ENCODE measurements at places on chromosomes 2 and 18. TPM values are rescaled to one million over a fixed set of nuclear protein-coding genes. Genes with fewer than 3 reads are reported as not detected.

DNA sequence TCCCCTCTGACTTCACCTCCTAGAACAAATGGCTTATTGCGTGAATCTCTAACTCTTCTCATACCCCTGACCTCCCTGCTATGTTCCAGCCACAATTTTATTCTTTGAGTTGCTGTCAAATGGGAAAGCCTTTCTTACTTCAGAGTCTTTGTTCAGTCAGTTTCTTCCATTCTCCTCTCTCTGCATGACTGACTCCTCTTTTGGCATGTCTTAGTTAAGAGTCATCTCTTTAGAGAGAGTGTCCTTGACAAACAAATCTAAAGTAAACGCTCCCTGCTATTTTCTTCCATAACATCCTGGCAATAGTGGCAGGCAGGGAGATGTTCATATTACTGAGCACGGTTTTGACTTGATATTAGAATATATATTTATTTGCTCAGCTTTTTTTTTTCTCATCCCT lies 170.7 kb upstream of the ERBB4 start:
- H3K27me3 ChIP-seq, result peaks cover 2% of the 10 kb centered on the region
- H3K36me3 ChIP-seq, result no peaks in the 10 kb centered on the region
- no peaks in the 10 kb centered on the region for H3K4me1 ChIP-seq
- DNase-seq, result no peak

The DNER gene
- total RNA-seq, result not detected

- no peaks in the 10 kb centered on the region for H3K36me3 ChIP-seq
- H3K27me3 ChIP-seq, result peaks cover 6% of the 10 kb centered on the region
- no peak for DNase-seq
- H3K4me3 ChIP-seq, result no peak overlapping the region
- no peak overlapping the region for H3K27ac ChIP-seq
Observed at GRCh38 chr18:24763765-24764513, 303.5 kb downstream of the HRH4 start.

DNA sequence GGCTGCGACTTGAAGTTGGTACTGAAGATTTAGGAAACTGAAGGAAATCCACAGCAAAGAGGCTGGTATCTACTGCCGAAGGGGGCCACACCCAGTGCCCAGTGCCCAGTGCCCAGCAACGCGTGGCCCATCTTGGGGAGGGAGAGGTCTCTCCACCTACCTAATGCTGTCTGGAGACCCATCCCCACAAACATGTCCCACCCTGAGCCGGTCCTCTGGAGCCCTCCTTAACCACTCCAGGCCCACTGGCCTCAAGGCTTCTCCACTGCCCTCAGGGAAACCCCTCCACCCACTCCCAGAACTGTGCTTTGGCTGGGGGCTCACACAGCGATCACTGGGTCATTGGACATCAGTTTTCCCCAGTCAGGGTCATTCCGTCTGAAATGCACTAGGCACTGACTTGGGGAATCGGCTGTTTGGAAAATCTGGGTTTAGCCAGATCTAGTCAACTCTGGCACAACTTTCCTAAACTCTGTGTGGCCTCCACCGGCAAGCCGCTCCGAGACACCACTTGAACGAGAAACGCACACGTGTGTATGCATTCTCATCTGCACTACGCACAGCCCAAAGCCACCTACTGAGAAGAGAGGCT lies 20.1 kb downstream of the GPR55 start:
- peaks cover 81% of the 10 kb centered on the region for H3K4me1 ChIP-seq
- peak overlapping the region; percentile 73 for H3K4me3 ChIP-seq
- DNase-seq, result no peak
- H3K27ac ChIP-seq, result peak overlapping the region; percentile 75
- no peaks in the 10 kb centered on the region for H3K27me3 ChIP-seq

The NEB gene
- 0.18 TPM for total RNA-seq

DNA sequence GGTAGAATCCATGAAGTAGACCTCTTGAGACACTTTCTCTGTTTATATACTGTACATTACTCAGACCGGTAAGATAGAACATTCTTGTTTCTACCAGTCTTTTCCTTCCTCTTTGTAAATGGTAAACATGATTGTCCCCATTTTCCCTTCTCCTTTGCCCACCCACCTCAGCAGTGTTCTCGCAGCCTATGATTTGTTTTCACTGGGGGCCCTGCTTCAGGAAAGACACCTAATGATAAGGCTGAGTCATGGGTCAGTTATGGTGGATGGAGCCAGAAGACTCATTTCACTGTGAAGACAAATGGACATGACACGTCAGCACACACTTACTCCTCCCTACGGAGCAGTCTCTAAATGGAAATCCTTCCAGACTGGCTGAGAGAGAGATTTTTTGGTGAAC lies 23.7 kb downstream of the CENPO start:
- no peak for DNase-seq
- H3K4me3 ChIP-seq, result no peak overlapping the region
- H3K4me1 ChIP-seq, result no peaks in the 10 kb centered on the region
- H3K27ac ChIP-seq, result no peak overlapping the region
- H3K36me3 ChIP-seq, result peaks cover 67% of the 10 kb centered on the region
- H3K27me3 ChIP-seq, result no peaks in the 10 kb centered on the region

DNA sequence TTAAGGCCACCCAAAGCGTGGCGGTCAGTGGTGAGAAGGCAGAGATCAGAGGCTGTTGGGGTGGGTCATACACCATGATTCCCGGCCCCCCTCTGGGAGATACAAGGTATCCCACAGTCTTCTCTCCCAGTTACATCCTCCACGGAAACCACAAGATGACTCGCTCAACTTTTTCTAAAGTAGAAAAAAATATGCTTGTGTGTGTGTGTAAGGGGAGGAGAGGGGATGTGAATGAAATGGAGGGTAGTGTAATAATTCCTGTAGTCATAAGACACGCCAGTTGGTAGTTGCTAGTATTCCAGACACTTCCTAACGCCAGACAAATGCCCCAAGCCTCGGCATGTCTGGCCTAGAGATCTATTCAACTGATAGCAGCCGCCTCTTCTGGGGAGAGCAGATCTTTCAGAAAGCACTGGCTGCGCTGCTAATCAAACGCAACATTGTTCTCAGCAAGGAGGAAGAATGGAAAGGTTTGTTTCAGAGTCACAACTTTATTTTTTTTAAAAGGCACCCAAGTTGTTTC lies 143.5 kb downstream of the TGIF1 start:
- H3K4me1 ChIP-seq, result peaks cover 48% of the 10 kb centered on the region
- H3K36me3 ChIP-seq, result peaks cover 18% of the 10 kb centered on the region
- no peaks in the 10 kb centered on the region for H3K27me3 ChIP-seq
- H3K27ac ChIP-seq, result peak overlapping the region; percentile 95
- no peak for DNase-seq

DNA sequence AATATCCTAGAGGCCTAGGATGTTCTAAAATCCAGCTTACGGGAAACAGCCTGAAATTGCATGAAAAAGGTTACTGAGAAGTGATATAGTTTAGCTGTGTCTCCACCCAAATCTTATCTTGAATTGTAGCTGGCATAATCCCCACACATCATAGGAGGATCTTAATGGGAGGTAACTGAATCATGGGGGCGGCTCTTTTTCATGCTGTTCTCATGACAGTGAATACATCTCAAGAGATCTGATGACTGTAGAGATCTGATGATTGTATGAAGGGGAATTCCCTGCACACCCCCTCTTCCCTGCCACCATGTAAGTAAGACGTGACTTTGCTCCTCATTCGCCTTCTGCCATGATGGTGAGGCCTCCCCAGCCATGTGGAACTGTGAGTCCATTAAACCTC lies 385.6 kb upstream of the ID2 start:
- peaks cover 4% of the 10 kb centered on the region for H3K27me3 ChIP-seq
- peak overlapping the region; percentile 22 for H3K27ac ChIP-seq
- H3K4me1 ChIP-seq, result peaks cover 26% of the 10 kb centered on the region
- H3K36me3 ChIP-seq, result peaks cover 2% of the 10 kb centered on the region

DNA sequence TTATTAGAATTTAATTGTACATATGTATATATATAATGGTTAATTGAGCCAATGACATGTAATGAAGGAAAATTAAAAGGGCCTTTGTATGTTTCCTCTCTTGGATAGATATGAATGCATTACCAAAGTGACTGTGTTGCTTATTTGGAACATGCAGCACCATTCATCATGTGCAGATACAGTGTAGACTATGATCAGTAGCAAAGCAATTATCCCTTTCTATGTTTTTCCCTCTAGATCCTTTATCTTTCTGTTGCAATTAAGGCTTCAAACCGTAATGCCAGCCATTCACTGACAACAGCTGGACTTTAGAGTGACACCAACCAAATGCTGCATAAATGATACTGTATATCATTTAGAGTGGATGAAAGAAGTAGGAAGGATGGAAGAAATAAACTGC lies 565.2 kb downstream of the NRXN1 start:
- H3K27ac ChIP-seq, result no peak overlapping the region
- no peaks in the 10 kb centered on the region for H3K27me3 ChIP-seq
- H3K36me3 ChIP-seq, result no peaks in the 10 kb centered on the region
- H3K4me3 ChIP-seq, result no peak overlapping the region

DNA sequence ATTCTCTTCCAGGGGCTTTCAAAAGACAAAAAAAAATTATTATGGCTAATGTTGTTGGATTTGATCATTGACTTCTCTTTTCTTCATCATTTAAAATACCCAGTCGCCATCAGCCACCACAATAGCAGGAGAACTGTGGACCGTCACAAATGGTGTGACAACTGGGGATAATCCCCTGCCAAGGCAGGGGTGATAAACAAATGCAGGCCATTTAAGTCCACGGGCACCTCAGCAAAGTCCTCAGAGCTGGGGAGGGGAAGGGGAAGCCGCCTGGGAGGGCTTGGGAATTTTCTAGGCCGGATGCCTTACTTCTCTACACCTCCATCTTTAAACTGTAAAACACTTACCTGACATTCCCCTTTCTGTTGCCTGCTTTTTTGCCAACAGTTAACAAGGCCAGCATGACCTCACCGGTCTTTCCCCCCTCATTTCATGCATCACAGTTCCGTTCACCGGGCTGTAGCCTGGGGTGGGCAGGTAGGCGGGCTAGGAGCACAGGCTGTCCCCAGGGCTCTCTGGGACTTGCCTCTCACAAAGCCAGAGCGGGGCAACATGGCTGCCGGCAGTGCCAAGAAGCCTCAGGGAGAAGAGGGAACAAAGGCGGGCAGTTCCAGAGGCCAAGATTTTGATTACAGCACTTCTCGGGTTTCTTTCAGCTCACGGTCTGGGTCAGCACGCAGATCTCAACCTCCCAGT lies 820.4 kb downstream of the BCL11A start:
- no peak for DNase-seq
- H3K36me3 ChIP-seq, result no peaks in the 10 kb centered on the region
- H3K4me3 ChIP-seq, result no peak overlapping the region

DNA sequence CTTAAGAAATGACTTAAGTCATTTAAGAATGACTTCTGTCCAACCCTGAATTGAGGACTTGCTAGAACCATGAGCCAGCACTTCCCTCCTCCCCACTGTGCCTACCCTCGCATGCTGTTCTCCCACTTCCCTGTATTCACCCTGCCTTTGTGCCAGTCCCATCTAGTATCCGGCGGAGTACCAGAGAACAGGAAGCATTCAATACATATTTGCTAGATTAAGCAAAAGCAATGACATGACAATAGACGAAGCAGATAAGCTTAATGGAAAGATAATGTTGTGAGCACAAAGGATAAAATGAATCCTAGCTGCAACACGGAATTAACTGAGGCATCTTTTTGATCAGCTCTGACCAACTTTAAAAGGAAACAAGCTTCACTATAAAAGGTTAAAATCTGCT lies 328.5 kb downstream of the TDRD15 start:
- DNase-seq, result no peak
- H3K36me3 ChIP-seq, result no peaks in the 10 kb centered on the region
- no peaks in the 10 kb centered on the region for H3K27me3 ChIP-seq
- H3K4me1 ChIP-seq, result no peaks in the 10 kb centered on the region
- H3K27ac ChIP-seq, result no peak overlapping the region
- no peak overlapping the region for H3K4me3 ChIP-seq

DNA sequence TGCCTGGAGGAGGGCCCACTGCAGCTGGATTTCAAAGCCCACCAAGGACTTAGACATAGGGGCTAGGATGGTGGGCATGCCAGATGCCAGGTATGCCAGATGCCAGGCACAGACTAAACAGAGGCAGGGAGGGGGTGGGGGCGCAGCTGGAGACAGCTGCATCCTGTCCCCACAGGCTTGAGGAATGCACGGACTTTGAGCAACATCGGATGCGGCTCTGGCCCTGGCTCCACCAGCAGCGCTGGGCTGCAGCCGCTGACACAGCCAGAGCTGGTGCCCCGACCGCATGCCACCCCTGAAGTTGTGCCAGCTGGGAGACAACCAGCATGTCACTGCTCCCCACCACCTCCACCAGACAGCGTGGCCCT lies 39.5 kb downstream of the AQP12A start:
- no peaks in the 10 kb centered on the region for H3K27me3 ChIP-seq
- no peaks in the 10 kb centered on the region for H3K4me1 ChIP-seq
- DNase-seq, result no peak
- no peak overlapping the region for H3K27ac ChIP-seq
- no peak overlapping the region for H3K4me3 ChIP-seq

GRCh38 chr2:159859583-159859982 lies 61.6 kb upstream of the CD302 start:
- H3K4me1 ChIP-seq, result no peaks in the 10 kb centered on the region
- no peaks in the 10 kb centered on the region for H3K27me3 ChIP-seq
- H3K27ac ChIP-seq, result peak overlapping the region; percentile 63
- no peak overlapping the region for H3K4me3 ChIP-seq
- DNase-seq, result no peak
- H3K36me3 ChIP-seq, result peaks cover 43% of the 10 kb centered on the region

DNA sequence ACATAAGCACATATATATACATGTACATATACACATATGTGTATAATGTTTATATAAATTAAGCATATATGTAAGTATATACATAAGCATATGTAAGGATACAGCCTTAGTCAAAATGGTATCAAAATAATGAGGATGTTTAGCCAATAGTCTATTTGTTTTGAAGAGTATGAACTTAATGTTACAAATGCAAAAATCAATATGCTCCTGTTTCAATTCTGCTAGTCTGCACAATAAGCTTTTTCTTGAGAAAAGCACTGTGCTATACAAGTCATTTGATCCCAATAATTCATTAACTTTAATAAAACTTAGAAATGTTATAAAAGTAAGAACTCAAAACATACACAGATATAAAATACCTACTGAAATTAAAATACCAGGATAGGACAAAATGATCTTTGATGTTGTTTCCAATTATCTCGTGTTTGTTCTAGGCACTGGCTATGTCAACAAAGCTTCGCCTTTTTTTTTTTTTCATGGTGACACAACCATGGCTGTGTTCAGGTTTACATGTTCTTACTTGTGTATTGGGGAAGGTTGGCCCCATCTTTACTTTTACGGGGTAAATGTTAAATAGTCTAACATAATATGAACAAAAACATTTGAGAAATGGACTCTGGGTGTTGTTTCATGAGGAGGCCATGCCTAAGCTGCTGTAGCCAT lies 271.1 kb upstream of the CDH19 start:
- H3K4me3 ChIP-seq, result no peak overlapping the region
- no peaks in the 10 kb centered on the region for H3K27me3 ChIP-seq
- H3K27ac ChIP-seq, result no peak overlapping the region
- no peaks in the 10 kb centered on the region for H3K4me1 ChIP-seq
- no peak for DNase-seq
- H3K36me3 ChIP-seq, result no peaks in the 10 kb centered on the region

Data from activated CD8-positive, alpha-beta T cell treated with anti-CD3 and anti-CD28 coated beads for 36 hours (primary cell).